ENCODE measurements at places on chromosomes 7 and 10. TPM values are rescaled to one million over a fixed set of nuclear protein-coding genes. Genes with fewer than 3 reads are reported as not detected.

DNA sequence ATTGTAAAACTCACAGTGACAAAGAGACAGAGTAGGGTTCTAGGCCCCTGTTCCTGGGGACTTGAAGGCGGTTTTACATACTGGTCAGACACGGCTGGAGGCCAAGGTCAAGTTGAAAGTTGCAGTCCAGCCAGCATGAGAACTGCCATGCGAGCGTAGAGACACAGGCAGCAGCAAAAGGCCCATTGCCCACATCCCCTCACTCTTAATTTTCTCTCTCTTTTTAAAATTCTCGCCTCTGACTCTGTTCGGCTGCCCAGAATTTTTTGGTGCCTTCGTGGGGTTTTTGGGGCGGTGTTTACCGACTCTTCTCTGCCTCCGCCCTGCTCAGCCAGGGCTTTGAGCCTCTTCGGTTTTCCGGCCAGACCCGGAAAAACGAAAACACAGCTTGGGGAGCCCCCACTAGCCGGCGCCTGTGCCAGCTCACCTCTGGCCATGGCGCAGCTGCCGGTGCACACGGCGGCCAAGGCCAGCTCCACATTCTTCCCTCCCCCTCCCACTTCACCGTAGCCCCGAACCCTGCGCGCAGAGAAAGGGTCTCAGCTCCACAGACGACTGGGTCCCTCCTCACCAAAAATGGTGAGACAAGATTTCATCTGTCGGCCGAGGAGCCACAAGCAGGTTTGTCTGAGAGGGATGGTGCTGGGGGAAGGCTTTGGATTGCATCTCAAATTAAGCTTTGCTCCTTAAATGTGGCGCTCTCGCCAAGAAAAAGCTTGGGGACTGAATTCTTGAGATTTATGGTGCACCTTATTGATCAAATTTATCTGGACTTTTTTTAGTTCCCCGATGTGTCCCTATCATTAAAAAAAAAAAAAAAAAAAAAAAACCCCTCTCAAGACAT lies 2.3 kb upstream of the HOXA13 start:
- no peak for DNase-seq

DNA sequence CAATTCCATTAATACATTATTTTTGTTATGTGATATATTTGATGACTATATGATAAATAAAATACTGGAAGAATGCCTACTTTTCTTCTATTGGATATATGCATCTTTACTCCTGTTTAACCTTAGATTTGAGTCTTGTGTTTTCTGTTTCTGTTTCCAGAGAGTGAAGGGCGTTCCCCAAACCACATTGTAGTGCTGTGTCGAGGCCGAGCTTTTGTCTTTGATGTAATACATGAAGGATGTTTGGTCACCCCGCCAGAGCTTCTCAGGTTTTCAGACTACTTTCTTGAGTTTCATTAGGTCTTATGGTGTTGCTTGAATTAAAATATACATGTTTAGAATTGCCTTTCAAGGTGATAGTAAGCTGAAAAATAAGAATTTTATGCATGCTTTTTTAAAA lies 23.8 kb downstream of the CROT start:
- DNase-seq, result no peak

- DNase-seq, result no peak
Measured at GRCh38 chr10:127872871-127873600, 19.7 kb downstream of the CLRN3 start.

- no peak for DNase-seq
Measured at GRCh38 chr7:86485827-86486226, 157.9 kb upstream of the GRM3 start.

- no peak for DNase-seq
Measured at GRCh38 chr10:79181227-79181626, 112.5 kb downstream of the ZMIZ1 start.

- DNase-seq, result peak; percentile 41
Measured at GRCh38 chr7:47087866-47088265, 494.0 kb downstream of the TNS3 start.

DNA sequence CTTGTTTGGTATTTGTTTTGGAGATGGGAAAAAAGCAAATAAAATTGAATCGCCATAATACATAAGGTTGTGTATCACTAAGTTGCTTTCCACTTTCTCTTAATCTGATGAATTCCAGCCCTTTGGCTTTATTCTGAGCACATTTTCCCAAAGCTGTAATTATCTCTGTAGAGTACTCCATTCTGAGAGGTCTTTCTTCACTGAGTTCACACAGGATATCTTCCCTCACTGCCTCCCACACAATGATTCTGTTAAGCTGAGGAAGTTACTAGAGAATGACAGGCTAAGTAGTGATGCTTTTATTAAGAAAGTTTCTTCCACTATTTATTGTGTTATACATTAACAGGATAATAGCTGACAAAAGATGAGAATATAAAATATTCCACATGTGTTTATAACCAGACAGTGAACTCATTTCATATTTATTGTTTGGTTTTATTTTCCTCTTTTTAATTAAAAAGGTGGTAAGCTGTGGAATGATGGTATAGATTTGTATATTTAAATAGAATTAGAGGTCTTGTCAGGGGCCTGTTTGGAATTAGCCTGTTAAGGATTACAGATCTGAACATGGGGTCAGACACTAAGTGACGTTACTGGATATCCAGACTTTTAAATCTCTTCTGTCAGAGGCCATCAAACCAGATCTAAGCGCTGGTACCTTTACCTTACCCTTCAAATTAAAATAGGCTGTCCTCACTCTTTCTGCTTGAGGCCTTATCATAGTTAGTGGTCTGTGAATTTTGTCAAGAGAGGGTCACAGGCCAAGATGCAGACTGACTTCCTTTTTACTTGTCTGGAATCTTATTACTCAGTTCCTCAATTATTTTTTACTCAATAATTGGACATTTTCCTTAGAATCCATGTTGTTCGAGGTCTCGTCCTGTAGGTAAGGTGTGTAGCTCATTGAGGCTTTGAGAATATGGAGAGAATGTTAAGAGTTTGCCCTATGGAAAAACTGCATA lies 8.4 kb downstream of the PLXDC2 start:
- DNase-seq, result no peak

FAM25G gene
- total RNA-seq, result not detected

DNA sequence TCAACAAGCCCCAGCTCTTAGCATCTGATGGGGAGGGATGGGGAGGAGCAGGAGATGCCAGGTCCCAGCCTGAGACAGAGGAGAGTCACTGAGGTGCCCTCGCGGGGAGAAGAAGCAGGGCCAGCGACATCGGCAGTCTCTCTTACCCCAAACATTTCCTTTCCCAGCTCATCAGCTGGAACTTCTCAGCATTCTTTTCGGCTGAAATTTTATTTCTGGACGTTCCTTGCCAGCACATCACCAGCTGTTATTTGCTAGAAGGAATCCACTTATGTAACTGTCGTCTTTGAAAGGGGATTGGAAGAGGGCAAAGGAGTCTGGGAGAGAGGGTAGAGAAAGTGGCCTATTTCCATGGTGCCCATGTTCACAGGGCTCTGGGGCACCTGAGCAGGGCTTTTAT lies 101.0 kb upstream of the SHH start:
- peak; percentile 61 for DNase-seq

PKD1L1 gene
- total RNA-seq, result 0.06 TPM
